ENCODE measurements at places on chromosomes 4 and X.

GRCh38 chr4:75939890-75940691 lies 722 bp downstream of the NAAA start:
- peak; percentile 85 for DNase-seq

DNA sequence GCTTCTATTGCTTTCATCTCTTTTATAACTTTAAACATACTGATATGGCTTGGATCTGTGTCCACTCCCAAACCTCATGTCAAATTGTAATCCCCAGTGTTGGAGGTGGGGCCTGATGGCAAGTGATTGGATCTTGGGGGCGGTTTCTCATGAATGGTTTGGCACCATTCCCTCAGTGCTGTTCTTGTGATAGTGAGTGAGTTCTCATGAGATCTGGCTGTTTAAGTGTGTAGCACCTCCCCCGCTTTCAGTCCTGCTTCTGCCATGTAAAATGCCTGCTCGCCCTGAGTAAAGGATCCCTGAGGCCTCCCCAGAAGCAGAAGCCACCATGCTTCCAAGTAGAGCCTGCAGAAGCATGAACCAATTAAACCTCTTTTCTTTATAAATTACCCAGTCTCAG lies 17.7 kb downstream of the MND1 start:
- no peak for DNase-seq

DNA sequence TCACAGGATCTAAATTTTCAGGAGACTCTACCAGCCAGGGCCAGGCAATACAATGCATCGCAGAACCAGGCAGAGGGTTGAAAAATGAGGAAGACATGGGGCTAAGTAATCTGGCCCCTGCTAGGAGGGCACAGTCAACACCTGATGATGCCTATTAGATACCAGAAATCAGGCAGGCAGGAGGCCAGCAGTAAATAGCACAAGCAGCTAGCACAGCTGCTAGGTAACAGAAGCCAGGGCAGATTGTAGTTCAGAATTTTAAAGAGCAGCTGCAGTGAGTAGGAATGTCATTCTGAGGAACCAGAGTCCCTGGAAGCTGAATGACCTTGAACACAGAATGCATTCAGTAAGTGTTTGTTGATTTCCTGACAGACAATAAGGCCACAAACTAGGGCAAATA lies 38.8 kb upstream of the TRPC5OS start:
- no peak for DNase-seq

GRCh38 chrX:70422851-70423341 lies at the start of gene GDPD2:
Gene GDPD2 (plus strand): TSS chrX:70423314. CDS start chrX:70424985, 1,671 bp downstream.
- no peak for DNase-seq

- no peak for DNase-seq
These were observed 297.5 kb downstream of the ADAM29 start for GRCh38 chr4:175215657-175216056.

- no peak for DNase-seq
These were observed 322.0 kb downstream of the NR3C2 start for GRCh38 chr4:148120216-148120615.

DNA sequence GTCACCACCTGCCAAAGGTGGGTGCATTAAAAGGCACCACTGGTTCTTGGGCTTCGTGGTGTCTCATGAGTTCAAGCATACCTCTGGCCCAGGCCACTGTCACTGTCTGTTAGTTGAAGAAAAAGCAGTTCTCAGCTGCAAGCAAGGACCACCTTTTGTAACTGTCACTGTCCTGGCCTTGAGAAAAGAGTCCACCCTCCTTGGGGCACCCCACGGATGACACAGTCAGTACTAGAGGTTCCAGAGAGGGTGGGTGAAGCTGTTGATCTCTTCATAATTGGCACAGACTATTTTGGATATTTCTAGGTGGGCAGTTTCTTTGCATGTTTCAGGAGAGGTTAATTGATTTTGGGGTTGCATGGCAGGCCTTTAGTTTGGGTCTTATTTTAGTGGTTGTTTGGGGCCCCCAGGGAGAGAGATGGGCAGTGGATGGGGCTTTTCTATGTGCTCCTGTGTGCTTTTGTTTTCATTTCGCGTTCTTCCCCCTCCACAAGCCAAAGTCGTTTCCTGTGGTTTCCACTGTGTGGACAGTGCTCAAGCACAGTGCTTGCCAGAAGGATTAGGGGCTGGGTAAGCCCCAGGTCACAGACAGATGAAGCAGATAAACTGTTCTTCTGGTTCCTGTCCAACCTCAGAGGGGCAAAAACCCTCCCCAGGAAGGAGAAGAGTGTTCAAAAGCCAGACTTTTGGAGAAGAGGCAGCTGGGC lies 156.2 kb upstream of the PPP1R2C start:
- DNase-seq = no peak

All from stimulated activated effector memory CD8-positive, alpha-beta T cell treated with anti-CD3 and anti-CD28 coated beads, Interleukin-12 subunit alpha, Interleukin-12 subunit beta, amount 100 ng/mL, for 72 hours (primary cell).